ENCODE measurements at places on chromosomes 7 and 10.

- no peak for DNase-seq
Measured at GRCh38 chr7:15462721-15463389, 99.0 kb downstream of the AGMO start.

DNA sequence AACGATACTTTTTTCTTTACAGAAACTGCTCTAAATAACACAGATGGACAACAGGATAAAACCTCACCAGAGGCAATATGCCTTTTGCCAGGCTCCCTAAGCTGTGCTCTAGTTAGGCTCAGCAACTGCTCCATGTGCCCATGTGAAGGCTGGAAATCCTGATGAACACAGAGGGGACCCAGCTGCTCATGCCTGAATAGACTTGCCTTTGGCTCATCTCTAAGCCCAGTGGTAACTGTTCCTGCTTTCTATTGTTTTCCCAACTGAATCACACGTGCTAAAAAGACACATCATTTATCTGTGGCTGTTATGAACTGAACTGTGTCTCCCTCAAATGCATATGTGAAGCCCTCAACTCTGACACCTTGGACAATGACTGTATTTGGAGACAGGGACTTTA is 110.4 kb downstream of the RNF216 start:
- DNase-seq = no peak

GRCh38 chr10:6617309-6618076 is 37.4 kb upstream of the PRKCQ start:
- DNase-seq = no peak

DNA sequence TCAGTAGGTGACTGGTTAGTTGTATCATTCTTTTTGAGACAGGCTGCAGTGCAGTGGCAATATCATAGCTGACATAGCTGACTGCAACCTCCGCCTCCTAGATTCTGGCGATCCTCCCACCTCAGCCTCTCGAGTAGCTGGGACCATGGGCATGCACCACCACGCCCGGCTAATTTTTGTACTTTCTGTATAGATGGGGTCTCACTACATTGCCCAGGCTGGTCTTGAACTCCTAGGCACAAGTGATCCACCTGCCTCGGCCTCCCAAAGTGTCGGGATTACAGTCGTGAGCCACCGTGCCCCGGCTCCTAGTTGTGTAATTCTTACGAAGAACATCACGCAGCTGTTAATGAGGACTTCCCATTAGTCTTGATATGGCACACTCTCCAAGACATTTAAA is 123.4 kb upstream of the VKORC1L1 start:
- no peak for DNase-seq

GRCh38 chr7:41431671-41432070 is 271.2 kb downstream of the INHBA start:
- DNase-seq = no peak

DNA sequence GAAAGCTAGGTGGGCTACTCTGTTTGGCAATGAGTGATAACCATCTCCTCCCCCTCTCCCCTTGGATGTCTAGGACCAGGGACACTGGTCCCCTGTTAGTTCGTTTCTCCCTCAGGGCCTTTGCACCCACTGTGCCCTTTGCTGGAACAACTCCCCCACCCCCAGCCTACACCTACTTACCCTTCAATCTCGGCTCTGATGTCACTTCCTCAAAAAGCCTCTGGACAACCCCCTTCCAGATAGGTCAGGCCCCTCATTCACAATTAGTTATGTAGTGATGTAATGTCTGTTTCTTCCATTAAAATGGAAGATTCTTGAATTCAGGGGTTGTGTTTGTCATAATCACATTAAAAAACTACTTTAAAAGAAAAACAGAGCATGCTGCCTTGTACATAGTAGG is 152.9 kb downstream of the SNX10 start:
- no peak for DNase-seq

DNA sequence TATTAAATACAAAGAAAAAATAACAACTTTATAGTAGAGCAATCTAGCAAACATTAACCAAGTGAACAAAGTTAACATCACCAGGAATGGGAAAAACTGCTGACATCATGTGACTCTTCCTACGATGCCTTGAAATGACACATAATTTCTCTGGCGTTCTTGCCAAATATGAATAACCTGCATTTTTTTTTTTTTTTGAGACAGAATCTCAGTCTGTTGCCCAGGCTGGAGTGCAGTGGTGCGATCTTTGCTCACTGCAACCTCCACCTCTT is 126.5 kb upstream of the VKORC1L1 start:
- no peak for DNase-seq

DNA sequence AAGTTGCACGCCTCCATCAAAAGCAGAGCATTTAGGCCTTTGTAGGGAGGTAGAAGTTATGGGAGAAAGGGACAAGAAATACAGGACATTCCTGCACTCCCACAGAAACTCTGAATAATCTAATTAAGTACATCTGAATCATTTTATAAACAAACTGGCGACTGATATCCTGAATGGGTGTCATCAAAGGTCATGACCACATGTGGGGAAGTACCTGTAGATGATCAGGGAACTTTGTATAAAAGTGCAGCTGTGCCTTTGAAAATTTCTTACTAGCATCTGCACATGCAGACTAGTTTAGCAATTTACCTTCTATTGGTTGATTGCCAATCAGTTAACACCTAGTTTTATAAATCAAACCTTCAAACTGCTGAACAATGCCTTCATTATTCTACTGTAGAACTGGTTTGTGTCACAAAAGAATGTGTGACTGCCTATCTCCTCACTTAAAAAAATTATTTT is 17.1 kb downstream of the STEAP4 start:
- no peak for DNase-seq

- no peak for DNase-seq
Measured at GRCh38 chr7:110507832-110508231, 583.1 kb upstream of the LRRN3 start.

DNA sequence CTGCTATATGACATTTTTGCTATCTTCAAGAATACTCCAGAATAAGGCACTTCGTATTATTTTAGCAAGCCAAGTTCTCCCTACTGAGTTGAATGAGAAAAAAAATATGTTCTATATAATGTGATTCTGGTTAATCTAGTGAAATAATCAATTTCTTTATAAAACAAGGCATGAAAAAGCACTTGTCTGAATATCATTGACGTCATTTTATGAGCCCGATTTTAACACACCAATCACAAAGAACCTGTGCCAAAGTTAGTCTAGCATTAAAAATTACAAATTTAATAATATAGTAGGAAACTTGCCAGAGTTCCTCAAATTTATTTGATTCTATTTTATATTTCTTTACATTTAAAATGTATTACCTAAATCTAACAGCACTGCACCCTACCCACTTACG is 125.3 kb downstream of the CD36 start:
- DNase-seq = no peak

GRCh38 chr7:106247841-106248240 is 36.9 kb downstream of the NAMPT start:
- DNase-seq = no peak

GRCh38 chr10:113619401-113619800 is 44.4 kb downstream of the NRAP start:
- no peak for DNase-seq

DNA sequence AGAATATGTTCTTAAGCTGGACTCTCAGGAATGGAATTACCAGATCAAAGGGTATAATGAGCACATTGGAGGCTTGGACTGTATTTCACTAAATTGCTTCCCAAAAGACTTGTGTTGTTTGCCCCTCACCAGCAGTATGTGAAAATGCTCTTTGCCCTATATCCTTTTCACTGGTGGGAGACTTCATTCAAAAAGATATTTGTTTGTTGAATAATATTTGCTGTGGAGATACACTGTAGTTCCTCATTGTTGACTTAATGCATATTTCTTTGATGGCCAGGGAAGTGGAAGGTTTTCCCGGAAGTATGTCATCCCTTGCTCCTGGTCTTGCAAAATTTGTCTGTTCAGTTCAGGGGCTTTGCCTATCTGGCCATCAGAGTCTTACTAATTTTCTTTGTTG is 19.4 kb downstream of the GSTO2 start:
- DNase-seq = no peak

DNA sequence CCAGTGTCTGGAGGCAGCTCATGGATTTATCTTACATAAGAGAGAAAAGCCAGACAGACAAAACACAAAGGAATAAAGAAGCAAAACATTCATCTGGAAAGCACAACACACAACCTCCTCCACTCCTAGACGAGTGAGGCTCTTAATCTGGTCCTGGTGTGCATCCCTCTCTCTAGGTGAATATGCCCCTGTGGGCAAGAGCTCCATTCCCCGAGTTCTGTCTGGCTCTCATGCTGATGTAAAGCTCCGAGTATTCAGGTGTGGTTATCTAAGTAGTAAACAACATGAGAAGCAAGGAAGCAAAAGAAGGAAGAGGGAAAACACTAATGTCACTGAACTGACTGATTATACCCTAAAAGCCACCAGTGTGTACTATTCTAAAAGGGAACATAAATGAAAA is 47.9 kb upstream of the FEZF1 start:
- DNase-seq = no peak

GRCh38 chr10:34343764-34344163 is 471.3 kb downstream of the PARD3 start:
- no peak for DNase-seq

- DNase-seq = peak; percentile 38
Measured at GRCh38 chr7:43925984-43926797, at the start of gene UBE2D4. Gene UBE2D4, plus strand, starts transcription at chr7:43926436. Its CDS starts 97 bp downstream, at chr7:43926533.

DNA sequence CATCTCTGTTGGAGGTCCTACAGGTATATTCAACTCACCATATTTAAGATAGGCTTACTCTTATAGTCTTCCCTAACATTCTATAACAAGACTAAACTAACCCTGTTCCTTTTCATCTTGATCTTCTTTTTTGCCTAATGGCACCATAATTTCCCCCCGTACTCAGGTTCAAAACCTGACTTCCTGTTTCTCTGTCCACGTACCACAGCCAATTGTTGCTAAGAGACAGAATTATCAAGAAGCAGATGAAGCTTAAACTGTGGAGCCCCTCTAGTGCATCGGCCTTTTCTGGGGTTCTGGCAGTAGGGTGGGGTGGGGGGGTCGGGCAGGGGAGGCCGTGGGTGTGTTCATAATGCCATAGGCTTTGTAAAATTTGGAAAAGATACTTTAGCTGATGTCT is 109.2 kb downstream of the EVX1 start:
- no peak for DNase-seq

DNA sequence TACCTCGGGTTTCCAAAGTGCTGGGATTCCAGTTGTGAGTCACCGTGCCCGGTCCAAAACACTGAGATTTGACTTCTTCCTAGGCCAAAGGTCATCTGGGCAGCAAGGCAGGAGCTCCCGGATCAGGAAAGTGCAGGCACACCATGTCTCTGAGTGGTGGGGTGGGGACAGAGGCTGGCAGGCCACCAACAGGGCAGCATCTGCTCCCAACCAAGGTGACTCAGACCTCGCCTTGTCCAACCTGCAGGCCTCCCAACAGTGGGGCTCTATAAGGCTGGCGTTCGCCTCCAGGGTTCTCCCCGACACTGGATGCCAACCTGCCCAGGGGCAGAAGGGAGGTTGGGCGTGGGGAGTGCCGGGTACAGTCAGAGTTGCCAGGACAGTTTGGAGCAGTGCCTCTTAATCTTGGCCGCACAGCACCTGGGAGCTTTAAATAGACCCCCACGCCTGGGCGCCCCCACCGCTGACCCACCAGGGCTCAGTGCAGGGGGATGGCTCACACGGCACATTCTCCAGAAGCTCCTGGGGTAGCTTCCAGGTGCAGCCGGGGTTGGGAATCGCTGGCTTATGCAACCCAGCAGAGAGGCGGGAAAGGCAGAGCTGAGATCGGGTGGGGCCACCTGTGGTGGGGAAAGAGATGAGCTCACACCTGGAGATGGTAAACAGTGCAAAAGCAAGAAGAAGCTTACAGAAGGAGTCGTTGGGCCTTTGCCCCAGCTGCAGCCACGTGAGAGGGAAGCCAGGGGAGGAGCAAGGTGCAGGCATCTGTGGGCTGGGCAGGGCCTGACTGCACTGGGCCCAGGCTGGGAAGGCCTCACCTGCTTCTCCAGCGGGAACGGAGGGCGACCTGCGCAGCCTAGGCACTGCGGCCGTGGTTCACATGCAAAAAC is 10.9 kb downstream of the CALML5 start:
- no peak for DNase-seq

DNA sequence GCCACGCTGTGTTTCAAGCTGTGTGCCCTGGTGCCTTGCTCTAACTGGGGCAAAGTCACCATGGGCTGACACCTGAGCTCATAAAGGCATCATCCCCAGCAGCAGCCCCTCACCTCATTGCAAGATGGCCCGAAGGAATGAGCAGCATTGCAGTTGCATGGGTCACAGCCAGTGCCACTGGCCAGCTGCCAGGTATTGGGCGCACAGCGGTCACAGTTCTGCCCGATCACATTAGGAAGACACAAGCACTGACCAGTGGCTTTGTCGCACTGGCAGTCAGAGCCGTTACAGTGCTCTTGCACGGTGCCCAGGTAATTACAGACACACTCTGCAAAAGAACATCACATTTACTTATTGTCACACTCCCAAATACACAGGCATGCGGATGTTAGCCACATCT is 51.1 kb downstream of the LAMB1 start:
- DNase-seq = no peak

DNA sequence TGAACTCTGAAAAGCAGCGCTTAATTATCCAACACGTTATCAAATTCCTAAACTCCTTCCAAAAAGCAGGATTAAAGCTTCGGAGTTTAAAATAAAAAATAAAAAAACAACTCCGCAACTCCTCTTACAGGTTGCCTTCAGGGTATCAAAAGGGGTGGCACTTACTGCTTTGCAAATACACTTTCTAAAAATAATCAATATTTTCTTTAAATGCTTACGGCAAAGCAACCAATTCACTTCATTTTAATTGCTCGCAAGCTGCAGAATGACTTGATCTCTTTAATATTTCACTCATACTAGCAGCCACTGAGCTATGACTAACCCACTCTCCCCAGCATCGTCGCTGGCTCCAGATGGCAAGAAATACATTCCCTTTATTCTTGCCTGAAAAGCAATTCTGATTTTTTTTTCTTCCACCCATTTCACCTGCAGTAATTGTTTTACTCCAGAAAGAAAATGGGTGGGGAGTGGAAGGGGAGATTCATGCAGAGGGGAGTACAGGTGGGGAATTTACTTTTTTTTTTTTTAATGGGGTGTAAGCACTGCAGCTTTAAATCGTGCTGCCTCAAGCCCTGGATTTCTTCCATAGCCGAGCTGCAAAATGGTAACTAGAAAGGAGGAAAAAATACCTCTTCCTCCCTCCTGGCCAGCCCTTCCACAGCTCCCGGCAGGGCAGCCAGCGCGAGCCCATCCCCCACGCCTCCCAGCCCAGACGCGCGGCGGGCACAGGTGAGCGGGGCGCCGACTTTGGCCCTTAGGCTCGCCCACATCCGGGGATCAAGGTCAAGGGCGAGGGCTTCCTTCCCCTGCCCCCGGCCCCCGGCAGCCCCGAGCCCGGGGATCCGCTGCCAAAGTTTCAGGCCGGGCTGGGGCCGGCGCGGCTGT is 54.2 kb upstream of the FHIP2A start:
- peak; percentile 62 for DNase-seq

GRCh38 chr10:44662051-44662450 is 249.1 kb upstream of the TMEM72 start:
- peak; percentile 48 for DNase-seq

DNA sequence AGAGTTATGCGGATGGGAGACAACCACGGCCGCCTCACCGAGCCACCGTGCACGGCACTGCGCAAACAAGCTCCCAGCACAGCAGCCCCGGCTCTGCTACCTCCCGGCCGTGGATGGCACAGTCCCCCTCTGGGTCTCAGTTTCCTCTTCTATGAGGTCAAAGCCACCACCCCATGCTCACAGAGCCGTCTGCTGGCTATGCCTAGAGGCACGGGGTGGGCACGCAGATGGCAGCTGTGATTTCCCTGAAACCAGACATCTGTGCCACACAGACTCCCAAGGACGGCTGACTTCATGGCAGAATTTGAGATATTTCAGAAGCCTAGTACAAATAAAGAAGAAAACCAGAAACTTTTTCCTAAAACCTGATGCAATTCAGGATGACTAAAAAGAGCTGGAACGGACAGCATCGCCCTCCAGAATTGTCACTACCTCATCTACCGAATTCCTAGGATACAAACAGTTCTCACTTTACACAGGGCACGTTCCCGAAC is 73.2 kb downstream of the AMZ1 start:
- DNase-seq = no peak
